ENCODE measurements at places on chromosomes 16 and 17.

- DNase-seq = no peak
Measured at GRCh38 chr16:89257757-89258465, 40.4 kb downstream of the ZNF778 start.

DNA sequence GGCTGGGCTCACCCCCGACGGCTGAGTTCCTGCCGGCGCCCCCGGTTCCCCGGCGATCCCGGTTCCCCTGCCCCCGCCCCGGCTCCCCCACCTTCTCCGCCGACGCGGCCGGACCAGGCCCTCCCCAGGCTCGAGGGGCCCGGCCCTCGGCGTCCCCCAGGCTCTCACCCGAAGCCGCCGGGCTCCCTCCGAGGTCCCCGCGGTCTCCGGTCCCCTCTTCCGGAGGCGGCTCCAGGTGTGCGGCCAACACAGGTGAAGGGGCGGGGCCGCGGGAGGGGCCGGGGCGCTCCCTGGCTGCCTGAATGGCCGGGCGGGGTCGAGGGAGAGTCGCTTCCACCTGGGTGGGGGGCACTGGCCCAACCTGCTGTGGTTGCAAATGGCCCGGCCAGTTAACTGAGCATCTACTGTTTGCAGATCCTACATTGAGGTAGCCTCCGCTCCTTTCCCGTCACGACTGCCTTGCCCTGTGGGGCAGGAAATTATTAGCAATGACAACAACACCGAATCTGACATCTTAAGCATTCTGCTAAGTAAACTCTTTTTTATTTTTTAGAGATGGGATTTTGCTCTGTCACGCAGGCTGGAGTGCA lies at the start of gene BICDL2:
BICDL2 (minus strand) TSS at position 219 of the 590 bp plus-strand sequence. CDS start 1,448 bp downstream, outside the sequence.
- no peak for DNase-seq

DNA sequence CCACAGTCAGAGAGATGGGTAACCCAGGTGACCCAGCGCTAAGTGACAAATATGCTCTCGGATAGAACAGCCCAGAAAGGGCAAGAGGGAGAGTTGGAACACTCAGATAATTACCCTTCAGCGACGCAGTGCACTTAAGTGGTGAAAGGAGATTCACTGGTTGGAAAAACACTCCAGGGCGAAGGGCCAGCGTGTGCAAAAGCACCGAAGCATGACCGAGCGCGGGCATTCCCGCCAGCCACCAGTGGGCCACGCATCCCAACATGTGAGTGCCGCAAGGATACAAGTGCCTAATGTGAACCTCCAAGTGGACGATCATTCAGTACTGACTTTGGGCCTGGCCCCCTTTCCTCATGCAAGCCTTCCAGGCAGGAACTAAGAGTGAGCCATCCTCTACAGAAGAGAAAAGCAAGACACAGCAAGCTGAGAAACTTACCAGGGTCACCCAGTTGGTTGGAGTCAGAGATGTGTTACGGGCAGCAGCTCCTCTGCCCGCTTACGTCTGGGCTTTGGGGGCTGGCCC lies 258.4 kb downstream of the C16orf95 start:
- DNase-seq = no peak

- no peak for DNase-seq
Measured at GRCh38 chr16:49440156-49441065, 66.8 kb downstream of the C16orf78 start.

DNA sequence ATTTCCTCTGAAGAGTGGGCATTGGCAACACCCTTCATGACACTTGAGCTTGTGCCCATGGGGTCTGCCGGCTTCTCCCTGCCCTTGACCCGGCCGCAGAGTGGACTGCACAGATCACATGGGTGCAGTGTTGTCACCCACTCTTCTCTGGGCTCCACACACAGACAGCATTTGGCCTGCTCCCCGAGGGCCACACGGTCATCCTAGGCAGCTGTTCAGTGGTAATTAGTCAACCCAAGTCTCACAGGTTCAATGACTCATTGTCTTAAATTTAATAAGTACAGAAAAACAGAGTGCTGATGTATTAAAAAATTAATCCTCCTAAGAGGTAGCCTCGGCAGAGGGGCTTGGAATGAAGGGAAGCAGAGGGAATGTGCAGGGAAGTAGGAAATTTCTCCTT lies 204.8 kb downstream of the MSI2 start:
- no peak for DNase-seq

- DNase-seq = peak; percentile 55
Measured at GRCh38 chr17:43940630-43941029, 1.6 kb downstream of the PPY start.

All from renal pelvis (tissue), 12 donors.